Small intestine (tissue), 16 donors: ENCODE measurements at places on chromosomes 2 and 18.

DNA sequence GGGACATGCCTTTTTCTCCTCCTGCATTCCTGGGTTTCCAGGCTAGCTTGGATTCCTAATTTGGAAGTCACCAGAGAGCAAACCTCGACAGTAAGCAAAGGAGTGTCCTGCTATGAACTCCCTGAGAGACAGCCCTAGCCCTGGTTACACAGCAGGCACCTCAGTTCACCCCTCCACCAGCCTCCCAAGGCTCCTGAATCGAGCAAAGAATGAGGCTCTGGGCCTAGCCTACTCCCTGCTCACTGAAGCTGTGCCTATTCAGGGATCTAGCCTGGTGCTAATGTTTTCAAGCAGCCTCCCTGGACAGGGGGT lies 66.7 kb upstream of the RMDN2 start:
- no peak overlapping the region for H3K27ac ChIP-seq
- no peaks in the 10 kb centered on the region for H3K27me3 ChIP-seq
- no peaks in the 10 kb centered on the region for H3K36me3 ChIP-seq

GRCh38 chr2:18242716-18243115 lies 317.7 kb downstream of the RDH14 start:
- no peak overlapping the region for H3K27ac ChIP-seq
- DNase-seq = no peak
- H3K4me1 ChIP-seq = no peaks in the 10 kb centered on the region
- H3K27me3 ChIP-seq = no peaks in the 10 kb centered on the region

GRCh38 chr2:241053576-241054251 lies 48.4 kb downstream of the MTERF4 start:
- no peak overlapping the region for H3K4me3 ChIP-seq
- H3K4me1 ChIP-seq = no peaks in the 10 kb centered on the region

GRCh38 chr2:218829868-218830451 lies 1.6 kb downstream of the PRKAG3 start:
- H3K36me3 ChIP-seq = no peaks in the 10 kb centered on the region
- no peak overlapping the region for H3K27ac ChIP-seq
- no peak for DNase-seq
- peaks cover 24% of the 10 kb centered on the region for H3K27me3 ChIP-seq
- no peak overlapping the region for H3K4me3 ChIP-seq

- H3K4me3 ChIP-seq = no peak overlapping the region
- no peaks in the 10 kb centered on the region for H3K4me1 ChIP-seq
- DNase-seq = no peak
- H3K27ac ChIP-seq = no peak overlapping the region
These were observed 151.3 kb downstream of the CCDC85A start for GRCh38 chr2:56335101-56335500.

- no peak overlapping the region for H3K27ac ChIP-seq
- H3K4me1 ChIP-seq = no peaks in the 10 kb centered on the region
- DNase-seq = no peak
- no peaks in the 10 kb centered on the region for H3K36me3 ChIP-seq
- no peaks in the 10 kb centered on the region for H3K27me3 ChIP-seq
- no peak overlapping the region for H3K4me3 ChIP-seq
These were observed 118.8 kb downstream of the ZNF532 start for GRCh38 chr18:58983260-58984155.

GRCh38 chr2:77005522-77005921 lies 516.7 kb downstream of the LRRTM4 start:
- H3K4me1 ChIP-seq = no peaks in the 10 kb centered on the region
- H3K27me3 ChIP-seq = no peaks in the 10 kb centered on the region
- no peaks in the 10 kb centered on the region for H3K36me3 ChIP-seq
- no peak overlapping the region for H3K4me3 ChIP-seq

DNA sequence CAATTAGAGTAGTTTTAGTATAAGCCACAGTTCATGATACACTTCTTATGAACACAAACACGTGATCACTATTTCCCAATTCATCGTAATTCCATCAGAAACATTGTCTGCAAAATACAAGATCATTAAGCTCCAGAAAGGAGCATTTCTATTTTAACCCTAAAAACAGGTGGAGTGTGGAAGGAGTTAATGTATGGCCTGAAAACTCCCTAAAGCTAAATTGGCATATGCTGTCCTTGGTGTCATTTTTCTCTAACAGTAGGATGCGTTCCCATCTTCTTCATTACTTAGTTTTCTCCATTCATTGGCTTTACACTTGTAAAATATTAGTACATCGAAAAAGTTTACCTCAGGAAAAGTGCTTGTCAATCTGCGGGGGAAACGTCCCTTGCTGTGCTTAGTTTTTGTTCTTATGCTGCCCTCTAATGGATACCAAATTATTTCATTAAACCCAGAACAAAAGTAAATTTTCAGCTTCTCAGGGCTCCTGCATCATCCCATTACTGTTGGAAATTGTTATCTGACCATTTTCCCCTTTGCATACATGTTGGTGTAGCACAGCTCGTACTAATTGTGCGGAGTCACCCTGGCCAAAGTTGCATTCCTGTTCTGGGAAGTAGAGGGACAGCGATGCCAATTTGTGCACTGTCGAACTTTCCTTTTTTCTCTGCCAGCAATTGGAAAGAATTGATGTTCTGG lies 153.4 kb downstream of the GPD2 start:
- no peak overlapping the region for H3K27ac ChIP-seq
- H3K36me3 ChIP-seq = no peaks in the 10 kb centered on the region
- H3K27me3 ChIP-seq = no peaks in the 10 kb centered on the region
- no peaks in the 10 kb centered on the region for H3K4me1 ChIP-seq

GRCh38 chr2:5696945-5697521 lies 4.8 kb downstream of the SOX11 start:
- H3K4me1 ChIP-seq = no peaks in the 10 kb centered on the region
- peak overlapping the region; percentile 16 for H3K4me3 ChIP-seq
- peaks cover 28% of the 10 kb centered on the region for H3K27me3 ChIP-seq
- no peak overlapping the region for H3K27ac ChIP-seq
- no peak for DNase-seq

- H3K27ac ChIP-seq = no peak overlapping the region
- H3K4me3 ChIP-seq = no peak overlapping the region
- DNase-seq = no peak
These were observed 32.5 kb upstream of the FHOD3 start for GRCh38 chr18:36265015-36265414.

DNA sequence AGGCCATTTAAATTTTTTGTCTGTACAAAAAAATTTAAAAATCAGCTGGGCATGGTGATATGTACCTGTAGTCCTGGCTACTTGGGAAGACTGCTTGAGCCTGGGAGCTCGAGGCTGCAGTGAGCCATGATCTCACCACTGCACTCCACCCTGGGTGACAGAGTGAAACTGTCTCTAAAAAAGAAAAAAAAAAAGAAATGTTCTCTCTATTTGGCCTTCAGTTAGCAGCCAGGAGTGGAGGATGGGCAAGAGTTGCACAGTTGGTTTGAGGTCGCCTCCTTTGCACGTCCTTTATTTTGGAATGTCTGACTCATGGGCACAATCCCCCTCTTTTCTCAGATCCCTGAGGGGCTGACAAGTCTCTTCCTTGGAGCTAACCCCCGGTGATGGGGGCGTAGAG lies 26.3 kb downstream of the ITM2C start:
- DNase-seq = no peak
- peaks cover 2% of the 10 kb centered on the region for H3K4me1 ChIP-seq
- no peak overlapping the region for H3K27ac ChIP-seq

GRCh38 chr2:109138449-109138848 lies 9.4 kb downstream of the SH3RF3 start:
- no peak overlapping the region for H3K27ac ChIP-seq
- H3K4me1 ChIP-seq = no peaks in the 10 kb centered on the region
- no peak overlapping the region for H3K4me3 ChIP-seq

GRCh38 chr18:48543228-48543627 lies 4.4 kb downstream of the CTIF start:
- H3K27me3 ChIP-seq = no peaks in the 10 kb centered on the region
- H3K36me3 ChIP-seq = peaks cover 2% of the 10 kb centered on the region
- H3K27ac ChIP-seq = no peak overlapping the region

DNA sequence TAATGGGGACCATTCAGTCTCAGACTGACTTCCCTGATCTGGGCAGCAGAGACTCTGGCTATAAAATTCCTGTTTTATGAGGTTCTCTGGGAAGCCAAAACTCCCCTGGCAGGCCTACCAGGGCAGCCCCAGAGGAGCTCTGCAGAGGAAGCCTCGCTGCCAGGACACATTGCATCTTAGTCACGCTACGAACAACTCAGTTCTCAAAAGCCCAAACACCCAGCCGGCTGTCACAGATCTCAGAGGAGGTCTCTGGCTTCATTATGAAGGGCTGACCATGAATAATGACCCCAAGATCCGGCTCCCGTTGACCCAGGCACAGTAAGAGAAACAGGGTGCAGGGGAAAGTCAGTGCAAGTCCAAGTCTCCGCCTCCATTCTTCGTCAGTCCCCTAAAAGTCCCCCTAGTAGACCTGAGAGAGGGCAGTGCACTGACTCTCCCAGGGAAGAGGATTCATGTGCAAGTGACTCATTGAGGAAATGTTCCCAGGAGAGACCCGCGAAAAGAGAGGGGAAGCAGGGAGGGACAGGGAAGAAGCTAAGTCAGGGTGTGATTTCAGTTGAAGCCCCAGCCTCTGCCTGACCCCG lies 212.3 kb downstream of the CYP26B1 start:
- no peak overlapping the region for H3K4me3 ChIP-seq
- DNase-seq = no peak
- H3K36me3 ChIP-seq = no peaks in the 10 kb centered on the region
- H3K27ac ChIP-seq = no peak overlapping the region

DNA sequence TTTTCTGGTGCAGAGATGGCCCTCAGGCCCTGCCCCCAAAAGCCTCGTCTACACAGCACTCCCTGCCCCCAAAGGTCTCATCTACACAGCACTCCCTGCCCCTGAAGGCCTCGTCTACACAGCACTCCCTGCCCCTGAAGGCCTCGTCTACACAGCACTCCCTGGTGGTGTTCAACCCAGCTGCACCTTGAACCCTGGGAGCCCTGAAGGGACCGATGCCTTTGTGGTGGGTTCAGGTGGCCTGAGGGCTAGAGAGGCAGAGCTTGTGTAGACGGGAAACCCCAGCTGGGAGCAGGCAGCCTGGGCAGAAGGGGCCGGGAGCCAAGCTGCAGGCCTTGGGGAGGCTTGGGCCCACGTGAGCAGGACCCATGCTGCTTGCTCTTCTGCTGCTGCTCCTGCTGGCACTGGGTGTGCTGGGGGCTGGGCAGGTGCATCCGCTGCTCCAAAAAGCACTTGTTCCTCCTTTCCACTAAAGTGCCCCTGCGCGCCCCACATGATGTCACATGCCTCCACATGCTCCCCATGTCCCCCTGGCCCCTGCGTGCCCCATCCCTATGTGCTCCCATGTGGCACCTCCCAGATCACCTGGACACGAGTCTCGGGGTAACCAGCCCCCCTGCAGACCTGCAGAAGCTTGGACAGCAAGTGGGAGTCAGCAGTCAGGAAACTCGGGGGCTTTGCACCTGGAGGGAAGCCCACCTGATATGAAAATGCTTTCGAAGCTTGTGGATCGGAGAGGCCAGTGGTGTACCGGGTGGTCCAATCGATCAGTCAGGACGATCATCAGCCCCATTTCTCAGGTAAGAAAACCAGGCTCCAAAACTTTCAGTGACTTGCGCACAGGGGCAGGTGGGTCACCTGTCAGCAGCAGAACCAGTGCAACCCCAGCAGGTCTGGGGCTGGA lies 94.9 kb upstream of the CTDP1 start:
- no peak overlapping the region for H3K27ac ChIP-seq
- no peaks in the 10 kb centered on the region for H3K4me1 ChIP-seq
- no peaks in the 10 kb centered on the region for H3K36me3 ChIP-seq
- no peak overlapping the region for H3K4me3 ChIP-seq

DNA sequence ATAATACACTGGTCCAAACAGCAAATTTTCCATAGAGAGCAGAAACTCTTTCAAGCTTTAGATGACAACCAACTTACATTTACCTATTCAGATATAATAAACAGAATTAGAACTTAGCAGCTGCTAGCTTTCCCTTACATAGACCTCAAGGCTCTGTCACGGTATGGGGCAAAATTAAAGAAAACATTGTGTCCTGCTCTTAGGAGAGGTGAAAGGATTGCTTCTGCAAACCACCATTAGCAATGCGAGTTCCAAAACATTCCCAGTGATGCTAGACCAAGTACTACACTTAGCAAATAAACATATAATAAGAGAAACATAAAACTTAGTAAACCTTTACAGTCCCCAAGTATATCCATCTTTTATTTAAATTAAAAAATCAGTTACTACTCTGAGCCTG lies 183.3 kb downstream of the CAMKMT start:
- no peaks in the 10 kb centered on the region for H3K27me3 ChIP-seq
- no peak for DNase-seq
- H3K4me3 ChIP-seq = no peak overlapping the region
- no peaks in the 10 kb centered on the region for H3K36me3 ChIP-seq
- no peak overlapping the region for H3K27ac ChIP-seq

- no peaks in the 10 kb centered on the region for H3K4me1 ChIP-seq
- H3K4me3 ChIP-seq = no peak overlapping the region
- DNase-seq = no peak
- no peaks in the 10 kb centered on the region for H3K27me3 ChIP-seq
These were observed 735.4 kb upstream of the FANCL start for GRCh38 chr2:58976375-58977071.

DNA sequence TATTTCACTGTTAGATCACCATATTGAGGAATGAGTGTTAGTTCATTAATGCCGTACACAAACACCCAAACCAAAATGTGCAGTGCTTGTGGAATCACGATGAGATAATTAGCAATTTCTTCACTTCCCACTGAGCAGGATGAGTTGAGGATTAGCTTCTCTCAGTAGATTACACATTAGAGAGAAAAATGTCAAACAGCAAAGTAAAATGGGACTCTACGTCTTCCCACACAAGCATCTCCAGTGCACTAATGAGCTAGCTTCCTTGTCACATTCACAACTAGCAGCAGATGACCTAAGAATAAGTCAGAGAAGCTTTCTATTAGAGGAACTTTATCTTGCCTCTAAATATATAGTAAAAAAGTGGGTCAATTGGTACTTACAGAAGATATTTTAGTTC lies 926.9 kb downstream of the TSN start:
- DNase-seq = no peak
- H3K4me3 ChIP-seq = no peak overlapping the region
- H3K27ac ChIP-seq = no peak overlapping the region
- H3K4me1 ChIP-seq = no peaks in the 10 kb centered on the region
- no peaks in the 10 kb centered on the region for H3K36me3 ChIP-seq

- peaks cover 4% of the 10 kb centered on the region for H3K4me1 ChIP-seq
- H3K27me3 ChIP-seq = no peaks in the 10 kb centered on the region
- peak; percentile 26 for DNase-seq
- H3K4me3 ChIP-seq = no peak overlapping the region
- no peaks in the 10 kb centered on the region for H3K36me3 ChIP-seq
These were observed 62.1 kb downstream of the LRRFIP1 start for GRCh38 chr2:237689336-237690131.

DNA sequence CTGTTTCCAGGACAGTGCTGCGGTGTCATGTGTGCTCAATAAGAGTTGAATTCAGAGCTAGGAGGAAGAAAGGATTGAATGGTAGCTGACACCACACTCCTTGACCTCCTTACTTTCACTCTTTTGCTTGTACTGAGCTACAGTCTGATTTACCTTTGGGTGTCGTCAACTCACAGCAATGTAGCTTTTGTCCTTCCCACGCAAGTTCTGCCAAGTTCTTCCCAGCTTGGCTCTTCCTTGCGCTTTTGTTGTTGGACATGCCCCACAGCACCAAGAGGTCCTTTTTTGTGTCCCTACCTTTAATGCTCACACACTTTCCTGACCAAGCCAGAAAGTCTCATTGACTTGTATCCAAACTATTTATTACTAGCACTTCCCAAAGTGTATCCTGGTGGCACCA lies 38.3 kb upstream of the ITGB6 start:
- H3K4me1 ChIP-seq = peaks cover 3% of the 10 kb centered on the region
- no peaks in the 10 kb centered on the region for H3K36me3 ChIP-seq
- H3K27me3 ChIP-seq = no peaks in the 10 kb centered on the region
